ENCODE measurements at places on chromosomes 4 and X.

- no peak for DNase-seq
Observed at GRCh38 chr4:111046811-111047210, 423.9 kb upstream of the PITX2 start.

DNA sequence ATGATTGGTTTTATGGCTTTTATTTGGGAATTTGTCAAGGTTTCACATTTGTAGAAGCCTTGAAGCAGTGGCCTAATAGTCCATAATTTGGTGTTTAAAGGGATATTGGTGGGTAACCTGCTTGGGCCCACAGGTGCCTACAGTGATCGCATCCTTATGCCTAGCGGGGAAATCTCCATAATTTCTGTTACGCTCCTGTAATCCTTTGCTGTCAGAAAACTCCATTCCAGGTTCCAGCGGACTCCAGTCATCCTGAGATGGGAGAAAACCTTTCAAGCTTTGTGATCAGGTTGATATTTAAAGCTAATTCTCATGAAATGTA is 257.0 kb upstream of the JADE1 start:
- DNase-seq, result no peak

- DNase-seq, result no peak
Observed at GRCh38 chr4:162610116-162610515, 446.3 kb upstream of the FSTL5 start.

DNA sequence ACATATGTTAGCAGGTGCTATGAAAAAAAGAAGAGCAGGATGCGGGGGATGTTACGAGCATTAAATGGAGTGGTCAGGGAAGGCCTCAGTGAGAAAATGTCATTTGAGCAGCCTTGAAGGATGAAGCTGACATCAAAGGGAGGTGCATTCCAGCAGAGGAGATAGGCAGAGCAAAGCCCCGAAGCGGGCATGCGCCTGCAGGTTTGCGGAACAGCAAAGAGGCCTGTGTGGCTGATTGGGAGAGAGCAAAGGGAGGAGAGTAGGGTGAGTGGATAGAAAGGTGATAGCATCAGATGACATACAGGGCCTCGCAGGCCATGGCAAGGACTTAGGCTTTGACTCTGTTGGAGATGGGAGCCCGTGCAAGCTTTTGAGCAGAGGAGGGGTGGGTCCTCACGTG is 95.4 kb upstream of the GPR50 start:
- no peak for DNase-seq

DNA sequence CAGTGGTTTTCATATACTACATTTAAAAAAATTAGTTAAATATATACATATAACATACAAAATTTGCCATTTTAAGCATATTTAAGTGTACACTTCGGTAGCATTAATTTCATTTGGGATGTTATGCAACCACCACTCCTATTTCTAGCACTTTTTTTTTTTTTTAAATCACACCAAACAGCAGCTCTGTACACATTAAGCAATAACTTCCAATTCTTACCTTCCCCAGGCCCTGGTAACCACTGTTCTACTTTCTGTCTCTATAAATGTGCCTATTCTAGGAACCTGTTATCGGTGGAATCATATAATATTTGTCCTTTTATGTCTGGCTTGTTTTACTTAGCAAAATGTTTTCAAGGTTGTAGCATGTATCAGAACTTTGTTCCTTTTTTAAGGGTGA is 39.1 kb downstream of the TMEM164 start:
- DNase-seq, result no peak

DNA sequence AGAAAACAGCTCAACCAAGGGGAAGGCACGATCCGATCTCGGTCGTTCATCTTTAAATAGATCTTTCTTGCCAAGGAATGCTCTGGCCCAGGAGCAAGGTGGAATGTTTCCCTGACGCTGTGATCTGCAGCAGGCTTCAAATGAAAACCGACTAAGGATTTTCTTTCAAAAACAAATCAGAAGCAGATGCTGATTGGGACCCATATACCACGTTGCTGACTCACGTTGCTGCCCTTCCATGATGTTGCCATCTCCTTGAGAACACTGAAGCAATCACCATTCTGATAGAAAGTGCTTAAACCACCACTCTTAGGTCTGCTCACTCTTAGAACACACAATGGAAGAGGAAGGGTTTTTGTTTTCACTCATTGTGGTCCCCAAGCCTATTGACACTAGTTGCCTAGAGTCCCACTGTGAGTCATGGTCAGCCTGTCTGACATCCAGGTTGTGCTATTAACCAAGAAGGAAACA is 26.1 kb downstream of the LAMTOR3 start:
- DNase-seq, result peak; percentile 19

DNA sequence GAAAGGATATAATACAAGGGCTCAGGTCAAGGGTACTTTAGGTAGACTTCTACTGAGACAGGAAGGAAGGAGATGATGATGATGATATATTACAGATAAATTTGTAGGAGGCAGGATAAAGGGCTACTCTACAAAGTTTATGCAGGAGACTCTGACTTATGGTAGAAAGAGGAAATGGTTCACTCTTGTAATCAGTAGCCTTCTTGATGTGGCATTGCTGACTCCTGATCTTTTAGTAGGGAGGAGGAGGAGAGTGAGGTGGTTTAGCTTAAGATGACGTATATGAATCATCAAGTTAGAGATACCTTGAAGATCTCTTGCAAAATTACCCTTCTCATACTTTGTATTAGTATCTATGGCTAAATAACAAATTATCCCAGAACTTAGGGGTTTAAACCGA is 4.7 kb downstream of the BLTP1 start:
- no peak for DNase-seq

All from fibroblast of pulmonary artery (primary cell).